Right ventricle myocardium inferior (tissue), 1 donor: ENCODE measurements at places on chromosomes 5 and 9.

GRCh38 chr9:111759762-111760639 is 34.7 kb downstream of the SHOC1 start:
- no peak for DNase-seq

- DNase-seq: no peak
These were observed 40.4 kb upstream of the HSPB3 start for GRCh38 chr5:54415147-54415546.

DNA sequence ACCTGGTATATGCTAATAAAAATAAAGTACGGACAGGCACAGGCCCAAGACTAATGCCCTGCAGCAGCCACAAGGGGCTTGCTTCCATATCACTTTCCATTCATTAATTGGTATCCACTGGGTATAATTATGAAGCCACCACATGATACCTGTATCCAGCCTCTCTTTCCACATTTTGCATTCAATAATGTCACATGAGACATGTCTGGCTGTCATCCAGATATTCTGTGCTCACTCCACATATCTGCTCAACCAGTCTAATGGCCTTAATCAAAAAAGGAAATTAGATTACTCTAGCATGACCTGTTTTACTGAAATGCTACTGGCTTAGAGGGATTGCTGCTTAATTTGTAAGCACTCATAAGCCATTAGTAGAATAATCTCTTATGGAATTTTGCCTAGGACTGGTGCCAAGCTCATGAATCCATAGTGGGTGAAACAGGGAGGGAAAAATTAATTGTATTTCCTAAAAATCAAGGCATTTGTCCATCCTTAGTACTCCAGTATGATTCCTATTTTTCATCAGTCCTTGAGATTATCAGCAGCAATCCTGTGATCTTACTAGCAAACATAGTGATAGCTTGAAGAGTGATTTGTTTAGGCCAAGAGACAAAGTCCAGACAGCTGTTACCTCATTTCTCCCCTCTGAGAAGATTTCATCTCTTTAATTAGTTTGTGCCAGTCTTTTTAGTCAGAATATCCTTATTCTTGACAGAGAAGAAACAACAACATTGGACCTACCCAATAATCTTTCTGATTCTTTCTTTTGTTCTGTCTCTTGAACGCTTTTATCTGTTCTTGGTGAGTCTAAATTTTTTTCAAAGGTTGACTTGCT is 119.2 kb upstream of the ABCA1 start:
- DNase-seq: no peak

- DNase-seq: no peak
These were observed 288.3 kb downstream of the ENC1 start for GRCh38 chr5:74352256-74352655.

- DNase-seq: no peak
These were observed 21.2 kb upstream of the ROPN1L start for GRCh38 chr5:10420468-10420867.
